ENCODE measurements at places on chromosomes 2 and 18.

DNA sequence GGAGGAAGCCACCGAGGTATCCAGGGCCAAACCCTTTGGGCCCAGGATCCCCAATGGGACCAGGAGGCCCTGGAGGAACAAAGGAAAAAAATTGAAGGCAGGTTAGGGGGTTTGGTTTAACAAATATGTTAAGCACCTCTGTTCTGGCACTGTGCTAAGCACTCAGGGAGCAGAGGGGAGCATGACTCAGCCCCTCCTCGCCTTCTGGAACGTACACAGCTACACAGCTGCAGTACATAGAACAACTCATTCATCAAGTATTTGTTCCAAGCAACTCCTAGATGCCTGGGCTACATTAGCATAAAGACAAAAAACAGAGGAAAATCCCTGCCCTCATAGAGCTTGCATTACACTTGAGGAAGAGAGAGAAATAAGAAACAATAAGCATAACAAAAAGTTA, 153.6 kb downstream of the COL4A4 start:
- DNase-seq, result no peak

GRCh38 chr2:88053934-88054781, 1.4 kb downstream of the KRCC1 start:
- DNase-seq, result no peak

DNA sequence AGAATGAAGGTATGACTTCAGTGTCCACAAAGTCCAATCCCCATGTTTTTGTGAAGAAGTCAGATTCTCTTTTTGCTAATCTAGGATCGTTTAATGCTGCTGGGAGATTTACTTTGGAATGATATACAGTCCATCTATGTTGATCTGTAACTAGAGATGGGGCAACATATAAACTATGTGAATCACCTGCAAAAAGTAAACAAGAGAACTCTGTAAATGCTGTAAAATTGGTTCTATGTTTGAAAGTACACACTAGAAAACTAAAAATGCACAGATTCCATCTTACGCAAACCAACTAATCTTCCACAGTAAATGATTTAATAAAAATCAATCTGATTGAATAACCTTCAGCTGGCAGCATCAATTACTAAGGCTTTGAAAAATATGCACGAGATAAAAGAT, 37.5 kb downstream of the VPS54 start:
- no peak for DNase-seq

- DNase-seq, result no peak
Measured at GRCh38 chr18:55547705-55548056, 40.3 kb downstream of the TCF4 start.

DNA sequence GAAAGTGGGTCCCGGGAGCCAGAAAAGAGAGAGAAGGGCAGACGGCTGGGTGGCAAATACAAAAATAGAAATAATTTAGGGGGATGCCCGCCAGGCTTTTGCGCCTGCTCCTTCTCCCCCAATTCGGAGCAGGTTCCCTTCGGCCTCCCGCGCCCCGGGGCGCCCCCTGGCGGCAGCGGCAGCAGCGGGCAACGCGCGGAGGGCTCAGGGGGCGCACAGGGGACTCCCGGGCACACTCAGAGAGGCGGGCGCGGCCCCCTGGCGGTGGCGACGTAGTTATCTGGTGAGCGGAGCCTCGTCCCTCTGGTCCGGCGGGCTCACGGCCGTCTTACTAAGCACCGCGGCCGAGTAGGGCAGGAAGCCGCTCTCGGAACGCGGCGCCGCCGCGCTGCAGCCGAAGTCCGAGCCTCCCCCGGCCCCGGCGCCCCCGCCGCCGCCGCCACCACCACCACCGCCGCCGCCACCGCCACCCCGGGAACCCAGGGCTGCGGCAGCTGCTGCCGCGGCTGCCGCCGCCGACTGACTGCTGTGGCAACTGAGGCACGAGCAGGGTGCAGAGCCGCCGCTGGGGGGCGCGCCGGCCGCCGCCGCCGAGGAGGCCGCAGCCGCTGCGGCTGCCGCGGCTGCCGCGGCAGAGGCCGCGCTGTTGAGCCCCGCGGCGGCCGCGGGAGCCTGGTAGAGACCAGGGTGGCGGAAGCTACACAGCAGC, 3.8 kb downstream of the EVX2 start:
- no peak for DNase-seq
